ENCODE measurements at places on chromosomes 7 and 10.

DNA sequence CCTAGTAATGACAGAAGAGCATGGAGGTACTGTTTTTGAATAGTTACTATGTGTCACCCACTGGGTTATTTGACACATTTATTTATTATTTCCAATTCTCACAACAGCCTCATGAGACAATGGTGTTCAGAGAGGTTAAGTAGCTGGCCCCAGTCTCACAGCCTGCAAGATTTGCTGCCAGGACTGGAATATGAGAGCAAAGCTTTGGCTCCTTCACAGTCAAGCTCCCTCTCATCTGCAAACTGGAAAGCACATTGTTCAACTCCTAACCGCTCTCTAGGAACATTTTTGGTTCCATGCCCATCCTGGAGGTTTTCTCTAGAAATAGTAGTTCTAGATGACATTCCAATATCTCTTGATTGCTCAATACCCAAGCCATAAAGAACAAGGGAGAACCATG is 75.5 kb upstream of the CXCL12 start:
- no peak for DNase-seq

GRCh38 chr7:462173-463103 is 57.2 kb downstream of the PDGFA start:
- DNase-seq, result no peak

- no peak for DNase-seq
Measured at GRCh38 chr10:97047083-97047736, 138.5 kb downstream of the SLIT1 start.

GRCh38 chr10:131210181-131210580 is 101.3 kb downstream of the TCERG1L start:
- no peak for DNase-seq

DNA sequence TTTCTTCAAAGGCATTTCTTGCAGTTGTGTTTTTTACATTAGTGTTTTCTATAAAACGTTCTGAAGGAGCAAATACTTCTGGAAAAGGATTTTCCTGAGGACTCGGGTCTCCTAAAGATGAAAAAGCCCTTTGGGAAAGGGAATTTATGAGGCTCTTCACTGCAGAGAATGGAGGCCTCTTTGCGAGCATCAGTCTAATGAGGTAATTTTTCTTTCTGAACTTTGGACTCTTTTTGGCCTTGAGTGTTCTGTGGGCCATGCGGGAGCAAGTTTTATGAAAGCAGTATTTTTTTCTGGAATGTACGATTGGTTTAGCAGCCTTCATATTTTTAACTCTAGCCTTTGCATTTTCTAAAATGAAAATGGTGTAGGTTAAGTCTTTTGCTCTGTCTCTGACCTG is 6.4 kb upstream of the ACBD5 start:
- no peak for DNase-seq

- no peak for DNase-seq
Measured at GRCh38 chr10:116629340-116629739, 8.6 kb downstream of the PNLIPRP2 start.

DNA sequence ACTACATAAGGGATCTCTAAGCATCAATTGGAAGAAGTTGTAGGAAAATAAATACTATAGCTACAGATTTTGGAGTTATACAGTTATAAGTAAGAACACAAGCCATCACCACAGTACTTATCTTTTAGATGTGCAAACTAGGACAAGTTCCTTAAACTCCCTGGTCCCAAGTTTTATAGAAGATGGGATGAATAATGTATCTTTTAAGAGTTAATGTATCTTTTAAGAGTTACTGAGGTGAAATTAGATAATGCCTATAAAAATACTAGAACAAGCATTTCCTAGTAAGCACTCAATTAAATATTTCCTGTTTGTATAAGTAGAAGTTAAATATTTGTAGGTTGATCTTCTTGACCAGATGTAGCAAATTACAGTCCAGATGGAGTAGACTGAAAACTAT is 56.8 kb downstream of the SEMA3A start:
- no peak for DNase-seq

GRCh38 chr10:11639849-11640764 is 28.7 kb upstream of the USP6NL start:
- DNase-seq, result no peak

DNA sequence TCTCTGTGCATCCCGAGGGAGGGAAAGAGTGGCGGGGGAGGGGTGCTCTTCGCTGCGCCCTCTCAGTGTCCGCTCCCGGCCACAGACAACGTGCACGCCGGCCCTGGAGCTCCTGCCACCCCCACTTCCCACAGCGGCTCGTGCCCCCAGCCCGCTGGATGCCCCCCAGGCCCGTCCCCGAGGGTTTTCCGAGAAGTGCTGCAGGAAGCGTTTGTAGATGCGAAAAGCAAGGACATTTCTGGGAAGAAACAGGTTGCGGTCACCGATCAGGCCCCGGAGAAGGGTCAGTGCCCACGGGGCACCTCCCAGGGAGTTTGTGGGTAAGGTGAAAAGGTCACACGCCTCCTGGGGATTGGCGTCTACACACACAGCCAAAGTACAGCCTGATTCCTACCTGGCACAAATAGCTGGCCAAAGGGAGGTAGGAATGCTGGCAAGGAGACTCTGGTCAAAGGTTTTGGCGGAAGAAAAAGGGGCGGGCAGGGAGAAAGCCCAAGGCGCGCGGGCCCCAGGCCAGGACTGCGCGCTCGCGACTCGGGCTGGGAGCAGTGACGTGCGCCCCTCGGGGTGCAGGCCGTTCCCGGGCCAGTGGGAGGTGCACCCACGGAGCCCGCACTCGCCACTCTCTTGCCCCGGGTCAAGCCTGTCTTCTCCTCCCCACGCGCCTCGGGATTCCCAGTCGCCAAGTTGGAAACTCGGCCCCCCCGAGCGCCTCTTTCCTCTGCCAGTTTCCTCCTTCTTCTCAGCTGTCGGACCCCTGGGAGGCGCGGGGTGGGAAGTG is 1.5 kb upstream of the NRP1 start:
- DNase-seq, result no peak

DNA sequence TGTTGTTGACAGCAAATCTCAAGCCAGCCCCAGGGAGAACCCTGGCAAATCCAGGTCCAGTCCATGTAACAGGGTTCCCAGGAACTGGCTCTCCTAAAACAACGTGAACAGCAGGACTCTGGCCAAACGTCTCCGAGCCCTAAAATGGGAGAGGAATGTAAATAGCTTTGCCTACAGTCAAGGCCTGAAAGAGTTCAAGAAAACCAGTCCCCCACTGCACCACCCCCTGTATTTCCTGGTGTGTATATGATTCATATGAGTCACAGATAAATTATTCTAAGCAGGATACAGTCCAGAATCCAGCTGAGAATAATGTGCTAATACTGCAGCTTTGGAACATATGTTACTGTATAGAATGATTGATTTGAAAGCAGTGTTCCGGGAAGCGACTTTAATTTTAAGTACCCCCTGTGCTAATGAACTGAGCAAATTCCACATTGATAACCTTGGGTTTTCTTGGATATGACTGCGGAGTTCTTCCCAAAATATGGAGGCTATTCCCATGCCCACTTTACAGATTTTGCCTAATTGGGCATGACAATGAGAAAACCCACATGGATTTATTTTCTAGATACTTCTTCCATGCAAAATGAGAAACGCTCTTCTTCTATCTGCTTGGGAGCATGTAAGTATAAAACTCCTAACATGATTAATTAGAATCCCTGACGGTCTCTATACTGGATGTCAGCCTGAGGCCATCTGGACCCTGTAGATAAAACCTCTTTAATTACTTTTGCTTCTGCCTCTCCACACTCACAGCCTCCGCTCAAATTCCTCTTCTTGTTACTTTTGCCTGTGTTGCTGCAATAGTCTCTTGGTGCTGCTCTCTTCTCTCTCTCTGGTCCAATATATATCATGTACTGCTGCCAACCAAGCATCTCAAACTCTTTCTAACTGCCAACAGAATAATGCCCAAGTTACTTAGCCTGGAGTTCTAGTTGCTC is 50.2 kb downstream of the LAMB4 start:
- DNase-seq, result no peak

GRCh38 chr10:113274176-113274829 is 278.6 kb upstream of the HABP2 start:
- no peak for DNase-seq

DNA sequence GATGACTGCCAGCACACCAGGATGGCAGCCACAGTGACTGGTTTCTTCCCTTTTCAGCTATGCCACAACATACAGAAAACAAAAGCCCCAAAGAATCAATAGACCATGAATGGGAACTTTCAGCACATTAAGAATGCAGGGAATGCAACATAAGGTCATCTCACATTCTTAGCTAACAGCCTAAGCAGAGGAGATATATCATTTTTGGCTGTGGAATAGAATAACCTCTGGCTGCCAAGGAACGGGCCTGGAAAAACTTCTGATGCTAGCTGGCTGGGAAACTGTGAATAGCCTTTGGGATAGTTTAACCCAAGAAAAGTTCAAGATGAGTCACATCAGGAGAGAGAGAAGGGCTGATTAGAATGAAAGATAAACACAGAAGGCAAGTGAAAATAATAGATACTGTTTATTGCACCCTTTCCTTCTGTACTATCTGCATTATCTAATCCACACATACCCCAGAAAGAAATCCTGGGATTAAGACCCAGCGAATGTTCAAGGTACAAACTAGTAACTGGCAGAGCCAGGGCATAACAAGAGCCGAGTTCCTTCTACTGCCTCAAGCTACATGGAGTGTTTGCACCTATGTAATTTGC is 169.2 kb downstream of the SEMA3A start:
- DNase-seq, result no peak

DNA sequence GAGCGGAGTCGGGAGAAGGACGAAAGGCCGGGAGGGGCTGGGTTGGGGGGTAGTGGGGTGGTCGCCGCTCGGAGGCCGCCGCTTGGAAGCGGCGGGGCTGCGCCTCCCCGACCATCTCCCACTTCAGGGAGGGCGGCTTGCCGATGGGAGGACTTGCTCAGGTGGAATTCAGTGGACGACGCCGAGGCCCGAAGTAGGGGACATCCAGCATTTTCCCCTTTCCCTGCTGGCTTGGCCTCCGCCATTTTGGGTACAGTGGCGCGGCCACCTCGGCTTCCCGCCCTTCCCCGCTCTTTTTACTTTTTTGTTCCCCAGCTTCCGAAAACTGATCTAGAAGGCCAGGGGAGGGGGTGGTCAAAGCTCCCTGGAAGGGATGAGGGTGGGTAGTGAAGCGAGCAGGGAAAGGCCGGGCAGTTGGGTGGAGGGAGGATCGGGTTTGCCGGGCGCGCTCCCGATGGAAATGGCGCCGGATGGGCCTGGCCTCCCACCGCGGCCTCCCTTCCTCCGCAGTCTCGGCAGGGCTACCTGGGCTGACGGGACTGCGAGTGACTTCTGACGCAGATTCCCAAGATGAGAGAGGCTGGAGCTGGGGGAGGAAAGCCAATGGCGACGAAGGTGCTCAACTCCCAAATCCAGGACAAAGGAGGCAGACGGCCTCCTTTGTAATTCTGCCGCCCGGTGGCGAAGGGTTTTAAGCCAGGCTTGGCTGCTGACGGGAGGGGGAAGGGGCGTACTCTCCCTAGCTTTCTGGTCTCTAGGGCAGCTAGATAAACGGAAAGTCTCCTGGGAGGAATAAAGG is at the start of gene PBLD:
PBLD (minus strand) TSS at position 670 of the 799 bp plus-strand sequence. CDS start 26,084 bp downstream, outside the sequence.
- peak; percentile 81 for DNase-seq

DNA sequence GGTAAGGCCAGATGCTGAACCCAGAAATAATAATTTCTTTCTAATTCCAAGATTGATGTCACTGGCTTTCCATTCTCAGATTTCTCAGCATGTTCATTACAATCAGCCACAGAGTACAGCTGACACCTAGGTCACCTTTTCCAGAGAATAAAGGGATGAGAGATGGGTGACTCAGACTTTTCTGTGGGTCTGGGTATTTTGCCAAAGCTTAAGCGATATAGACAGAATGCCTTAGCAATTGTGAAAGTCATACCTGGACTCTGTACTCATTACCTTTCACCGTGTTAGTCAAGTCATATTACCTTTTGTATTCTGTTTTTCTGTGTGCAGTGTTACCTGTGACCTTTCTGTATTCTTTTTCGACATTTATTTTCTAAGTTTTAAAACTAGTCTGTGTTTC is 10.6 kb upstream of the PRTFDC1 start:
- DNase-seq, result no peak

- DNase-seq, result no peak
Measured at GRCh38 chr7:19403691-19404090, 258.5 kb upstream of the FERD3L start.

GRCh38 chr10:49632406-49633317 is 18.8 kb downstream of the CHAT start:
- no peak for DNase-seq

DNA sequence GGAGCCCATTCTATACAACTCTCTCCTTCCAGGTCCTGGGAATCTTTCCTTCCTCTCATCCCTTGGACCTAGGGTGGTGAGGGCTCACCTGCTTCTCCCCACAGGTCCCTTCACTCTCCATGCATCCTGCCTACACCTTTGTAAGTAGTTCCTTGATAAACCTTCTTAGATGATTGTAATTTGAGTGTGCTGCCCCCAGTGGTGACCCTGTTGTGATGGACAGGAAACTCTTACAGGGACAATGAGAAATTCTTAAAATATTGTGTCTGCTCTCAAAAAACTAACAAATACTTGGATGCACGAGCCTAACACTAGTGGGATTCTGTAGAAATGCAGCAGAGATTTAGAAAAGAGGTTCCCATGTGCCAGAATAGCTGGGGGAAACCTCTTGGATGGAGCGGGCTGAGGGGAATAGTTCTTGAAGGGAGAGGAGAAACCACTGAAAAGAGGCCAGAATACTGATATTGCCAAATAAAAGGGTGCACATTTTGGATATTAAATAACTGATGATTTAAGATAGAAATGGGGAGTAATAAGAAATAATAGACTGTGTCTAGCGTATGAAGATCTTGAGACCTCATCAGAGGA is 6.7 kb upstream of the PAXIP1 start:
- DNase-seq, result peak; percentile 18

DNA sequence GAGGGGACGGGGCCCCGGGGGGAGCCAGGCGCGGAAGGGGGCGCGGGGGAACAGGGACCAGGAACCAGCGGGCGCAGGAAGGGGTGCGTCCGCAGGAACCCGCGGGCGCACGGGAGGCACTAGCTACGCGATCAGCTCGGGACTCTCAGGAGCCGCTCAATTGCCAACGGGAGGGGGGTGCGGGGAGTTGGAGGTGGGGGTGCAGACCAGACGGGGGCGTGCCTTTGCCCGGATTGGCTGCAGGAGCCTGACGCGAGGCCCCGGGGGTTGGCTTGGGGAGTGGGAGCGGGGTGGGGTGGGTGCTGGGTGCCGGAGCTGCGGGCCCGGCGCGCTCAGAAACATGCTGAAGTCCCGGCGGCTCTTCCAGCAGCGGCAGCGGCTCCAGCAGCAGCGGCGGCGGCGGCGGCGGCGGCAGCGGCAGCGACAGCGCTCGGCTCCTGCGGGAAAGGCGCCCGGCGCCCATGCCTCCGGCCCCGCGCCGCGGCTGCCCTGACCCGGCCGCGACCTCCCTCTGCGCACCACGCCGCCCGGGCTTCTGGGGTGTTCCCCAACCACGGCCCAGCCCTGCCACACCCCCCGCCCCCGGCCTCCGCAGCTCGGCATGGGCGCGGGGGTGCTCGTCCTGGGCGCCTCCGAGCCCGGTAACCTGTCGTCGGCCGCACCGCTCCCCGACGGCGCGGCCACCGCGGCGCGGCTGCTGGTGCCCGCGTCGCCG is at the start of gene ADRB1:
ADRB1 (plus strand) TSS at position 335 of the 715 bp plus-strand sequence; CDS start at position 602, 267 bp downstream.
- peak; percentile 83 for DNase-seq

- DNase-seq, result no peak
Measured at GRCh38 chr10:120209124-120209762, 247.8 kb upstream of the PLPP4 start.

- no peak for DNase-seq
Measured at GRCh38 chr7:144027974-144028373, 20.8 kb upstream of the OR2A5 start.

- no peak for DNase-seq
Measured at GRCh38 chr7:132276976-132277725, 299.1 kb downstream of the PLXNA4 start.

- no peak for DNase-seq
Measured at GRCh38 chr10:100008142-100008522, 1.6 kb downstream of the DNMBP start.

GRCh38 chr7:146232604-146233003 is 116.0 kb downstream of the CNTNAP2 start:
- no peak for DNase-seq

Data from Kasumi-1 (cell line).